Cerebellar nuclear complex (tissue), 1 donor: ENCODE measurements at places on chromosomes 11 and 22.

GRCh38 chr11:122784325-122784955 lies 53.9 kb upstream of the CRTAM start:
- DNase-seq: no peak

- no peak for DNase-seq
Observed at GRCh38 chr11:28910926-28911325, 802.7 kb downstream of the METTL15 start.

GRCh38 chr11:200224-201003 lies 6.8 kb downstream of the BET1L start:
- no peak for DNase-seq

GRCh38 chr11:69039501-69039900 lies 9.2 kb upstream of the TPCN2 start:
- DNase-seq: no peak

- DNase-seq: no peak
Observed at GRCh38 chr11:64243236-64243854, 2.5 kb downstream of the FKBP2 start.
